ENCODE measurements at places on chromosomes 2 and 18.

DNA sequence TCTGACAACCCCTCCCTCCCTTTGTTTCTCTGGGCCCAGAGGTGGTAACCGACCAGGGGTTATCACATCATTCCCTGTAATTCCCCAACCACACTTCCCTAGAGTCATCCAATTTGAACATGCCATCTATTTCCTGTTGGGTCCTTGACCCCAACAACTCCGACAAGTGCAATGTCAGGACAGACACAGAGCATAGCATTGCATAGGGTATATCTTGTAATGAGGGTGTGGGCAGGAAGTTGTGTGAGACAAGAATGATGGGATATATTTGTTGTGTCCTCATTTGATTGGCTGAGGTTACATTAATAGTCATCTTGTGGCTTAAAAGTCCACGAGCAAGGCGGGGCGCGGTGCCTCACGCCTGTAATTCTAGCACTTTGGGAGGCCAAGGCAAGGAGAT lies 33.4 kb upstream of the CNOT11 start:
- no peak for DNase-seq

- no peak for DNase-seq
Observed at GRCh38 chr2:11581797-11582611, 48.2 kb downstream of the GREB1 start.

DNA sequence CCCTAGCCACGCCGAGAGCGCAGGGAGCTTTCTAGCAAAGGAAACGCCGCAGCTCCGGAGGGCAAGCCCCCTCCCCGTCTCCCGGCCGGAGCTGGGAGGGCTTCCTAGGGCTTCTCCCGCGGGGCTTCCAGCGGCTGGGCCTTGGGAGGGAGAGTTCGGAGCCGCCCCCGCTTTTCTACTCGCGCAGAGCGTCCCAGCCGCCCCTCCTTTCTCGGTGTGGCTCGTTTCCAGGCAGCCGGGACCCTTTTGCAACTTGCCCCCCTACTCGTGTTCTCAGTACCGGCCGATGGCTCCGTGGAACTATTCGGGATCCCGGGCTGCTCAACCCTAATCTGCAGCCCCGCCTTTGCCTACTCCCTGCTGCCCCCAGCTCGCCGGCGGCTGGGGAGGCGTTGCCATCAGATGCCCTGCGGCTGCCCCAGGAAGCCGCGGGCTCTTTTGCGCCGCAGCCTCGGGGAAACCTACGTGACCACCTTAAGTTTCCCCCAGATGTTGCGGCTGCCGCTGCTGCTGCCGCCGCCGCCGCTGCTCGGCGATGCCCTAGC lies 1.5 kb upstream of the NR4A2 start:
- peak; percentile 56 for DNase-seq

- no peak for DNase-seq
Observed at GRCh38 chr2:231172025-231172424, 26.4 kb upstream of the ARMC9 start.

All from activated CD4-positive, alpha-beta T cell treated with anti-CD3 and anti-CD28 coated beads, Interleukin-2, Interleukin-4, amounts not matched to agents 100 ng/mL and 50 ng/mL, durations not matched to agents 16 hours and 8 hours (primary cell).